ENCODE measurements at places on chromosomes 4 and X.

DNA sequence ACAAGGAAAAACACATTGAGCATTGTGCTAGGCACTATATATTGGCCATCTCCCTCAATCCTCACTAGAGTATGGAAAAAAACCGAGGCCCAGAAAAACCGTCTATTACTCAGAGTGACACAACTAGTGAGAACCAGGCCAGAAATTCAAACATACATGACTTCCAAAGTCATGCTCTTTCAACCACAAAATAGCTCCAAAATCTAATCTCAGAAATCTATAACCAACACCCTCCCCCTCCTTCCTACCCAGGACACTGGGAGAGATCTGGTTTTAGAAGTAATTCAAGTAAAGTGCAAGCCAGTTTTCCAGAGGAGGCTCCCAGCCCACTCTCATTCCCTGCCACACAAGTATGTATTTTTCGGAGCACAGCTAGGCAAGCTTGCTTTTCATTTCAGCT lies 7.6 kb downstream of the HS3ST1 start:
- no peak for DNase-seq

- DNase-seq, result peak; percentile 73
These were observed 30.9 kb downstream of the NIPAL1 start for GRCh38 chr4:48047421-48047844.

- no peak for DNase-seq
These were observed 128.9 kb downstream of the CEP135 start for GRCh38 chr4:56077676-56078075.

GRCh38 chr4:24912252-24913118 lies at the start of gene CCDC149:
Gene CCDC149 (minus strand): TSS chr4:24913042. CDS start chr4:24912864, 178 bp downstream.
- DNase-seq, result peak; percentile 43

DNA sequence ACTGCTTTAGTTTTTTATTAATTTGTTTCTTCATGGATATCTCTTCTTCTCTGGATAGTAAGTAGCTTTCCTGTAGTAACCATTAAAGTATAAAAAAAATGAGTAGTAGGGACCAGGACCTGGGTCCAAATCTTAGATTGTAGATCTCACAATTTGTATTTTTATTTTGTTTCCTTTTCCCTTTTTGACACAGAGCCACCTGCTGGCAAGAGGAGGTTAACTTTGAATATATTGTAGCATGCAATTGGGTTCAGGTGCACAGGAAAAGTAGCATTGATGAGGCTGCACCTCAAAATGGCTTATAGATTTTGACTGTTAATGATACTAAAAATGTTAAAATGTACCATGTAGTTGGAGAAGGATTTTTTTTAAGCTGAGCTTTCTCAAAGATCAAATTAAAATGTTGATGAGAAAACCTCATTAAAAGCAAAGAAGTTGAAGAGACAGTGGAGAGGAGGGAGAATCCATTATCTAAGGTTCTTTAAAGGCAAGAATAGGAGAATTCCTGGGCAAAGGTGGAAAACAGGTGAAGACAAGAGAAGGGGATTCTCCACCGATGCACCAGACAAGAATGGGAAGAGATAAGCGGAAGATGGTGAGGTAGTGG lies 48.3 kb upstream of the HPGDS start:
- peak; percentile 61 for DNase-seq

- no peak for DNase-seq
These were observed 69.4 kb upstream of the PJA1 start for GRCh38 chrX:69234624-69235023.

GRCh38 chr4:139858436-139859205 lies 193.0 kb downstream of the MGST2 start:
- no peak for DNase-seq

GRCh38 chr4:10096978-10097335 lies 19.6 kb downstream of the WDR1 start:
- no peak for DNase-seq

DNA sequence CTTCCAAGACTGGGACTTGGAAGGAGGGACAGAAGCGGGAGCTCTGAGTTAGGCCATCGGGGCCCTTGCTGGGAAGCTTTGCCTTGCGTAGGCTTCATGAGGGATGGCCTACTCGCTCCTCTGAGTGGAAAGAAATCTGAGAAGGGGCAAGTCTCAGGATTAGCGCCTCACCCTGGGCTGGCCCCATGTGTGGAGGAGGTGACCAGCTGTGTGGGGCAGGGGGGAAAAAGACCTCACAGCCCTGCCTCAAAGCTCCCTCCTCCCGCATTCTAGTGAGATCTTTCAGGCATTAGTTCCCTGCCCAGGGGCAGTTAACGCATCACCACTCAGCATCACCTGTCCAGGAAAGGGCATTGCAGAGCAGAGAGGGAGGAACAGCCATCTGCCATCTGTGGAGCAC lies 156.1 kb downstream of the ENPP6 start:
- no peak for DNase-seq

DNA sequence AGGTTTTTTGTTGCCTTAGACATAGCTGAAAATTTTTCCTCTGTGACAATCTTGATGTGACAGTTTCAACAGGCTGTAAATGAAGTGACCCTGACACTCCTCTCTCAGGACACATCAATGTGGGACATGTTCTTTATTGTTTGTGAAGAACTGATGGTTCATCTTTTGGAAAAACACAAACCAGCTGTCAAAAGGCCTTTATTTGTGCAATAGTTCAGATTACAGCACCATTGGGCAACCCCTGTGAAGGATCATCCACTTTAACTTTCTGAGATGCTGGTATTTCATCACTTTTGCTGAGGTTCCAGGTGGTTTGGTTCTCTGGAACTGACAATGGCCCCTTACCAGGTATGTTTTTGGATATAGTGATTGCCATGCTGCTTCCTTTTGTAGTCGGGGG lies 40.3 kb downstream of the OSTC start:
- DNase-seq, result no peak

- no peak for DNase-seq
These were observed 607.8 kb downstream of the FSTL5 start for GRCh38 chr4:161555689-161556660.

DNA sequence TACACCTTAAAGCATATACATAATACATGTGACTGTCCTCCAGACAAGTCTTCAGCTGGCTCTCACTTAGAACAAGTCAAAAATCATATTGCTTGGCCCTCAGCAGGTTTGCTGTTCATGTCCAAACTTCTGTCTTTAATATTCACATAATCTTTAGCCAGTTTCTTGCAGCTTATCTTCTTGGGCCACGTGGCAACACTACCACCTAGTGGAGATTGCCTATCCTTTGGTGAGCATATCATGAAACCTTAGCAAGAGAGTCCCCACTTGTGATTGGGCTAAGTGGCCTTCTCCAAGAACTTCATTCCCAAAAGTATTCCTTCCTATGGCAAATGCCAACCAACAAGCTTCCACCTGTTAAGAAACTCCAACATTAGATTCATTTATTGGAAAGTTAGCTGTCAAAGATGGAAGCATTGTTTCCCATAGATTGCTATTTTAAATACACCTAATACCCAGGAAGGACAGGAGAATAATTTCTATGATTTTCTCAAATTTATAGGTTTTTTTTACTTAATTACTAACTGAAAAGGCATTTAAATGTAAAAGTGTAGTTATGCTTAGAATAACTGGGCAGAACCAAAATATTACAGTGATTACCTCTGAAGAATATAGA lies 231.9 kb upstream of the INTU start:
- peak; percentile 78 for DNase-seq

- DNase-seq, result peak; percentile 32
These were observed 86.1 kb downstream of the BMP3 start for GRCh38 chr4:81116566-81116965.

- no peak for DNase-seq
These were observed 24.3 kb downstream of the RBM10 start for GRCh38 chrX:47169273-47169672.

DNA sequence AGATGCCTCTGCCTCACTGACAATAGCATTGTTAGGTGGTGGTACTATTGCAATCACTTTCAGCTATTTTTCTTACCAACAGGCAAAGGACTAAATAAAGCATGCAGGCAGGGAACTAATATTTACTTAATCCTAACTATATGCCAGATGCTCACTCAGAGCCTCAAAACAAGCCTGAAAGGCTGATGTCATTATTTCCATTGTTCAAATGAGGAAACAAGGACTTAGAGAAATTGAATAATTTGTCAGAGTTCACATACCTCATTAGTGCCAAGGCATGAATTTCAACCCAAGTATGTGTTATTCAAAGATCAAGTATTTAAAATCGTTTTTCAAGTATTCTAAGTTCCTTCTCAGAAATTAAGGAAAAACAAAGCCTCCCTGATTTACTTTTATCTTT lies 374.9 kb upstream of the TECRL start:
- DNase-seq, result no peak

DNA sequence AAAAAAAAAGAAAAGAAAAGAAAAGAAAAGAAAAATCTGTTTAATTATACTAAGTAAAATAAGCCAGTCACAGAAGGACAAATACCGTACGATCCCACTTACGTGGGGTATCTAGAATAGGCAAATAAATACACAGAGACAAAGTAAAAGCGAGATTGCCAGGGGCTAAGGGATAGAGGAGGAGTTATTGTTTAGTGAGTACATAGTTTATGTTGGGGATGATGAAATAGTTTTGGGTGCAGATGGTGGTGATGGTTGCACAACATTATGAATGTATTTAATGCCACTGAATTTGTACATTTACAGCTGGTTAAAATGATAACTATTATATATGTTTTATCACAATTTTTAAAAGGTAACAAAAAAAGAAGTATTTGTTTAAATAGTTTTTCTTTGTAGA lies 7.1 kb downstream of the CA5B start:
- DNase-seq, result peak; percentile 39

DNA sequence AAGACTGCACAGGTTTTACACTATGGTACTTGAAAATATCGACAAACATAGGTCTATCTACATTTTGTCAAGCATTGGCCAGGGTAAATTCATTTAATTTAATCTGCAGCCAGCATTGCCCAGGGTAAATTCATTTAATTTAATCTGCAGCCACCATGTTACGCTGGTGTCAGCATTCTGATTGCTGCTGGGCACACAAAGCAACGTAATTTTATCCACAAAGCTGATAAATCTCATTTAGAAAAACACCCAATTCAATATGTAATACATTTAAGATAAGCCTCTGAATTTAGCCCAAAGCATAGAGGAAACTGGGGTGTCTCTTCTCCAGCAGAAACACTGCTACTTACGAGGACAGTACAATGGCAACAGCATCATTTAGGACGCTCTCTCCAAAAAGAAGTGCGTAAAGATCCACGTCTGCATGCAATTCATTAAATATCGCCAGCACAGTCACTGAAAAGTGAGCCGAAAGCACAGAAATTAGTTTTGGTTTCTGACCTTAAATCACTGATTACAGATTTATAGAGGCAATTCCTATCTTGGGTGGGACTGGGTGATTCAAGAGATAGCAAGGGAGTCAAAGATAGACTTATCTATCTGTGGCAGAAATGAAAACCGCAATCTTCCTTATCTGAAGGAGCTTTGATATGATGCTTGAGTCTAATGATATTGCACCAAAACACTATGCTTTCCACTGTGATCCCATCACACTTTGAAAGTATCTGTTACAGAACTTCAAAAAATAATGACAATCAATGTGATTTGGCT lies 88.8 kb downstream of the CHST7 start:
- peak; percentile 33 for DNase-seq

GRCh38 chr4:79241846-79242245 lies 84.0 kb downstream of the NAA11 start:
- peak; percentile 53 for DNase-seq

DNA sequence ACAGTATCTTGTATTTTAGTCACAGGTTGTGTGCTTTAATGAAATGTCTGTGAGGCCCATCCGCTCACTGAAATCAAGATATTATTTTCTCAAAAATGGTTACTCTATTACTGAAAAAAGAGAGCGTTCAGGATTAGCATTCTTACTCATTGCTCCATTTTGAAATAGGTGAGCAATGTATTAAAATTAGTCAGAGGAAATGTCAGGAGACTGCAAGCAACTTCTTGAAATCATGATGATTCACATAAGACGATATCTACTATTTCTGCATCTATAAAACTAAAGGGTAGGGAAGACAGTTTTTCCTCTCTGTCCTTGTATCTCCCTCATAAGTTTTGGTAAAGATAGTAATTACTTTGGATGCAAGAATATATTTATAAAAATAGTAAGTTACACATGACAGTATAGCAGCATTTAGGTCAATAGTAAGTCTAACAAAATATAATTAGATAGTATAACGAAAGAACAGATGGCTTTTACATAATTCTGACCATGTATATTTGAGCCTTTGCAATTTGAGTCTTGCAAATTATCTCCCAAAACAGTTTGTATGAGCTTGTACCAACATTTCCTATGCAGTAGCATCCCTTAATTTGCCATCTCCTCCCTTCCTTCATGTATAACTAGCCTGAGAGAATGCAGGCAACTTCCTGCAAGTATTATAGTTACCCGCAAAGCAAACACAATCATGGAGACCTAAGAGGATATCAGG lies 937.8 kb downstream of the PCDH7 start:
- no peak for DNase-seq

DNA sequence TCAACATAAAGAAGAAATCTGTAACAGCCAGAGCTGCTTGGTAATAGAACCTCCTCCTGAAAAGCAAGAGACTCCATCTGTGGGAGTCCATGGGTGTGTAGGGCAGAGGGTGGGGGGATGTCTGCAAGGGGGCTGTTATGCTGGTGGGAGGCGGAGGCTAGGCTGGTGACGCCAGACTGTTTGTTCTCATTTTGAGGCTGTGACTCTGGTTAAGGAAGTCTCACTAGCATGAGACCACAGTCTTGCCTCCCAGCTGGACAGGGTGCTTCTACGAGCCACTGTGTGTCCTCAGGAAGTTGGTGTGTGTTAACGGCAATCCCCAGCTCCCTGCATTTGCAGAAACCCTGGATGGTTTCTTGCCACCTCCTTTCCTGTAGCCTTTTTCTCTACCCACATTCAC lies 79.8 kb downstream of the NSUN7 start:
- DNase-seq, result peak; percentile 10

GRCh38 chrX:103250977-103251376 lies 4.0 kb downstream of the TCEAL8 start:
- DNase-seq, result no peak

DNA sequence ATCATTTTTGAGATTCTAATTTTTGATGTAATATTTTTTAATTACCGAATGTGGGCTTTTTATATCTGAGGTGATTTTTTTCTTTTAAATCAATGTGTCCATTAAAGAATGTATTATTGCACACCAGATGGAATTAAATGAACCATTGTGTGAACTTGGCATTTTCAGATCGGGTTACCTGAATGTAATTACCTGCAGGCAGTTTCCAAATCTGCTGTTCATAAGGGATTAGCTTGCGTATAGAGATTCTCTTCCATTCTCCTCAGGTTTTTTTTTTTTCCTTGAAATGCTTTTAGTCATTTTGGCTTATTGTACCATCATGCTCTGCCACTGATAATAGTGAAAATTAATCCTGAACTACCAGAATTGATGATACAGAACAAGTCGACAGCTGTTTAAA lies 511.5 kb upstream of the ATOH1 start:
- no peak for DNase-seq

GRCh38 chrX:17587366-17587765 lies 149.9 kb upstream of the SCML1 start:
- DNase-seq, result no peak

Measured in hematopoietic multipotent progenitor cell treated with erythropoietin and hydrocortisone succinate and interleukin-3 and kit ligand, for 6 days (in vitro differentiated cells).